ENCODE measurements at places on chromosomes 3 and 15.

DNA sequence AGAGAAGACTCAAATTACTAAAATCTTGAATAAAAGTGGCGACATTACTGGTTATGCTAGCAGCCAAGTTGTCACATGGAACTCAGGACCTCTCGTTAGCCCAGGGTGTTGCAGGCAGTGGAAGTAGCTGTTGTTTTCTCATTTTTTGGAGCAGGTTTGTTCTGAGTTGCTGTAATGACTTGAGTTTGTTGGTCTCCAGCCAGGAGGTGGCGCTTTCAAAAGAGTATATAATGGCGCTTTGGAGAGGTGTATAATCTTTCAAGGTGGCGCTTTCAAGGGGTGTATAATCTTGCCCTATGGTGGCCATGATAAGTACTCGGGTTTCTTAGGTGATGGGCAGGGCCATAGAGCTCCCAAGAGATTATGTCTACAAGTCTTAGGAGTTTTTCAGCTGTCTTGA, 632.7 kb downstream of the NTRK3 start:
- DNase-seq: no peak

GRCh38 chr3:169390271-169390670, 273.2 kb downstream of the MECOM start:
- no peak for DNase-seq

DNA sequence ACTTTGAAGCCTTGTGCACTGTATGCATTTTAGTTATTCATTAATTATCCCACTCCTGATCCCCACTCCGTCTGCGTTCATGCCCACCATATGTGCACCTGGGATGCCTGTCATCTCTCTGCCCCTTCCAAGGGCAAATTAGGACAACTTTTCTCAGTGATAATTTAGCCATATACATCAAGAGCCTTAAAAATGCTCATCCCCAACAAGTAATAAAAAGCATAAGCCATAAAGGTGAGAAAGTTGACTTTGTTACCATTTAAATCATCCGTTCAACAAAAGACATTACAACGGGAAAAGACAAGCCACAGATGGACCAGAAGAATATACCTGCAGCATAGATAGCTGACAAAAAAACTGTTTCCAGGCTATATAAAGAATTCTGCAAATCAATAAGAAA, 131.4 kb upstream of the LINGO1 start:
- DNase-seq: no peak

GRCh38 chr15:88401251-88401995, 65.8 kb downstream of the MRPL46 start:
- no peak for DNase-seq

- no peak for DNase-seq
Measured at GRCh38 chr3:121817753-121818152, 17.1 kb downstream of the IQCB1 start.

Measured in urothelium cell line (cell line).